HCT116 (cell line): ENCODE measurements at places on chromosomes 2 and 18.

DNA sequence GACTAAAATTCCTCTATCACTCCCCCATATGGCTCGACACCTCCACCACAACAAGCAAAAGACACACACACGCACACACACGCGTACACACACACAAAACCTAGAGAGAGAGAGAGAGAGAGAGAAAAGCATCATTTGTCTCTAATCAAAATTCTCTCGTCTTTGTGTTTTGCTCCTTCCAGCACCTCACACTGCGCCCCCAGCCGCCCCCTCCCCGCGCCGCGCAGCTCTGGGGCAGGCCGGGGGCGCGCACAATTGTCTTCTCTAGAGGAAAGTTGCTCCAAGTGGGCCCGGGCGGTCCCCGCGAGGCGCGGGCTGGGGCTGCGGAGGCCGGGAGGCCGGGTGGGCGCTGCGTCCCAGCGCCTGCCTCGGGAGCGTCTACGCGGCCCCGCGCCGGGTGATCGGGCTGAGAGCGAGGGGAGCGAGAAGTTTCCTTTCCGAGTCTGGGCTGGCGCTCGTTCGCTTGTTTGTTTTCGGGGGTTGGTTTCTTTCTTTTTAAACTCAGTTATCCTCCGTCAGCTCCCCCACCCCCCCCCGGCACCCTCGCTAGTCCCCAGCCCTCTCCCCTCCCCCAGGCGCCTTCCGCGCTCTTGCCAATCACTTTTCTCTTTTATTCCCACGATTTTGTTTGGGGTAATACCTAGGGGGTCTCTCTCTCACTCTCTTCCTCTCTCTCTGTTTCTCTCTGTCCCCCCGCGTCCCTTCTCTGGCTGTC is 4.1 kb downstream of the ZEB2 start:
- DNase-seq, result no peak

DNA sequence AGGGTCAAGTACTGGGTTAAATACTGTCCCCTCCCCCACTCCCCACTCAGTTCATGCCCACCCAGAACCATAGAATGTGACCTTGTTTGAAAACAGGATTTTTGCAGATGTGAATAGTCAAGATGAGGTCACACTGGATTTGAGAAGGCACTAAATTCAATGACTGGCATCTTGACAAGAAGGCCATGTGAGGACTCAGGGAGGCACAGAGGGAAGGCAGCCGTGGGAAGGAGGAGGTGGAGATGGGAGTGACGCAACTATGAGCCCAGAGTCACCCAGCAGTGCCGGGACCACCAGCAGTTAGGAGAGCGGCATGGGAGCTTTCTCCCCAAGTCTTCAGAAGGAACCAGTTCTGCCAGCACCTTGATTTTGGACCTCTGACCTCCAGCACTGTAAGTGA is 257.3 kb downstream of the BCL2 start:
- no peak for DNase-seq

DNA sequence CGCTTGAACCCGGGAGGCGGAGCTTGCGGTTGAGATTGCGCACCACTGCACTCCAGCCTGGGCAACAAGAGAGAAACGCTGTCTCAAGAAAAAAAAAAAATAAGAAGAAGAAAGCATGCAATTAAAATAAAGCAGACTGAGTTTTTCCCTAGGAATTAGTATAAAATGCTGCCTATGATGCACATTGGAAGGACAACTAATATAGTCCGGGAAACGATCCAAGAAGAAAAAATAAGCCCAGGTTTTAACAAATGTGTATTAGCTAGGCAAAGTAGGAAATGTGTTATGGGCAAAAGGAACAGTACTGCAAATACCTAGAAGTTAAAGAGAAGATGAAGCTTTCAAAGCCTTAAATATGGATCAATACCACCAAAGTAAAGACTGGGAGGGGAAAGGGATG is 64.0 kb downstream of the SPIRE1 start:
- DNase-seq, result no peak

GRCh38 chr18:58180738-58181353 is 136.8 kb downstream of the NEDD4L start:
- DNase-seq, result no peak

GRCh38 chr2:144832048-144832447 is 312.1 kb upstream of the ZEB2 start:
- DNase-seq, result no peak

GRCh38 chr2:127574656-127575055 is 39.2 kb downstream of the MYO7B start:
- no peak for DNase-seq

DNA sequence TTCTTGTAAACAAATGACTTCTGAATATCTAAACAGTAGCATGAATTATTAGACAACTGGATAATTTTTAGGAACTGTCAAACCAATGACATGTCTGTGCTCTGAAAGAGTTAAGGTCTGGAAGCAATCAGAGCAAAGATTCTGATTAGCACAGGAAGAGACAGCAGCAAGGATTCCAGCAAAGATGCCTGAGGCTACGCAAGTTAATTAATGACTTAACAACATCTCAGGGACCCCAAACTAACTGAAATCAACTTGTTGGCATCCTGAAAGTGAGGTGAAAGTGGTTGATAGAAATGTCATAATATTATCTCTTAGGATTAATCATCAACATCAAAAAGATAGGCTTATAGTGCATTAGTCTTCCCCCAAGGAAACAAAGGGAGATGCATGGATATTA is 123.3 kb upstream of the TMEM200C start:
- no peak for DNase-seq

DNA sequence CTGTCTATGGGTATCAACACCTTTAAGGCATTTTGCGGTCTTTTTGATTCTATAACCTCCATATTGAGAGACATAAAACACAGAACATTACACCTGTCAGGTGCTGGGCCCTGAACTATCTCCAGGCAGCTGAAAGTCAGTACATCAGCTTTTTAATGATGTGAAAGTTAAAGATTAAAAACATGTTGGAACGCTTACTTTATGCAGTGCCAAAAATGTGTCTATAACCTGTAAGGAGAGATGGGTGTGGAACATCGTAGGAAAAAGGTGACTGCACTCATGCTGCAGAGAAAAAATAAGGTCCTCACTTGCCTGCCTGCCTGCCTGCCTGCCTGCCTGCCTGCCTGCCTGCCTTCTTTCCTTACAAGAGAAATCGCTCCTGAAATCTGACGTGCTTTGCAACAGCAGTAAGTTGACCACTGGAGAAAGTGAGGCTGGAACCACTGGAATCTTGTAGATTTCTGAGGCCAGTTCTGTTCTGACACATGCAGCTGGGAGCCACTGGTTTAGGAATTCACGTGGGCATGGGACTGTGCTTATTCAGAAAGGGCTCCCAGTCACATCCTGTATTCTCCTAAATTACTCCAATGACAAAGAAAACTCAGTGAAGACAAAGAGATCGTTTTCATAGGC is 34.1 kb downstream of the BCL11A start:
- no peak for DNase-seq

- DNase-seq, result no peak
These were observed 33.0 kb upstream of the MAP2 start for GRCh38 chr2:209390839-209391238.

- DNase-seq, result no peak
These were observed 83.8 kb downstream of the ADAM23 start for GRCh38 chr2:206527153-206527552.

DNA sequence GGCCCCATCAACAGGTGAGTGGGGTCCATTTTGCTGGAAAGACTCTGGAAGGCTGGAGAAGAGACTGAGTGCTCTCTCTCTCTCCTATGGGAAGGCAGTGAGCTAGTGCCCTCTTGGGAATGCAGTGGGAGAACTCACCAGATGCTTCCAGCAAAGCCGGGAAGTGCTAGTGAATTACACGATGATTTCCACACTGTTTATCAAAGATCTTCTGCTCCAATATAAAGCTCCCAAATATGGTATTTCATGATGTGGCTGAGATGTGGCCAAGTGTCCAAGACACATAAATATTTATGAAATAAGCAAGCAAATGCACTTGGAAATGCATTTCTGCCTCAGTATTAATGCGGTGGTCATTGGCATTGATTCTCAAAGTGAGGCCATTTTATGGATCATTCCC is 135.9 kb downstream of the VAPA start:
- no peak for DNase-seq

GRCh38 chr2:151361674-151362370 is 4.4 kb downstream of the TNFAIP6 start:
- no peak for DNase-seq
